Putamen (tissue), 1 donor: ENCODE measurements at places on chromosomes 7 and 10.
A peak's percentile ranks its signal among the peaks of the same experiment; 100 is the strongest.

- peak; percentile 42 for DNase-seq
These were observed 223.7 kb upstream of the HABP2 start for GRCh38 chr10:113329121-113329596.

DNA sequence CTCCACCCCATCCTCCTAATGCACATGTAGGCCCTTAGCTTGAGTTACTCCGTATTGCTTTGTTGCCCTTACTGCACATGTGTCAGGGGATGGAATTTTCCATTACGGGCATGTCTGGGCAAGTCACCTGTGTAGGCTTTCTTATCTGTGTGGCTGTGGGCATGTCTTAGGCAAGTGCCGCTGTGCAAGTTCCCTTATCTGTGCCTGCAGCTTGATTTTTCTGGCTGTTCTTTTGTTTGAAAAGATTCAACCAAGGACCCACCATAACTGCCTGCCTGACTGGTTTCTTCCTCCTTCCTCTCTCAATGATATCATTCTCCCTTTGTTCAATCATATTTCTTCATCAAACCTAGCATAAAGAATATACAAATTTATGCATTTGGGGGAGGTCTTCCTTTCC lies 88.5 kb downstream of the AKR1D1 start:
- DNase-seq: no peak

- no peak for DNase-seq
These were observed 35.6 kb downstream of the ANKMY2 start for GRCh38 chr7:16609842-16610450.

- DNase-seq: no peak
These were observed 236.2 kb upstream of the PITRM1 start for GRCh38 chr10:3408603-3409365.

GRCh38 chr10:21473541-21473940 lies 51.9 kb downstream of the SKIDA1 start:
- no peak for DNase-seq

GRCh38 chr7:70356787-70357328 lies 758.6 kb downstream of the AUTS2 start:
- DNase-seq: no peak

GRCh38 chr7:83794829-83795228 lies 145.9 kb upstream of the SEMA3E start:
- DNase-seq: no peak

GRCh38 chr7:115409682-115410433 lies 488.0 kb downstream of the MDFIC start:
- DNase-seq: no peak

- DNase-seq: no peak
These were observed 27.2 kb downstream of the GRID1 start for GRCh38 chr10:86339226-86339865.

- DNase-seq: no peak
These were observed 21.7 kb downstream of the OPALIN start for GRCh38 chr10:96337106-96337505.

DNA sequence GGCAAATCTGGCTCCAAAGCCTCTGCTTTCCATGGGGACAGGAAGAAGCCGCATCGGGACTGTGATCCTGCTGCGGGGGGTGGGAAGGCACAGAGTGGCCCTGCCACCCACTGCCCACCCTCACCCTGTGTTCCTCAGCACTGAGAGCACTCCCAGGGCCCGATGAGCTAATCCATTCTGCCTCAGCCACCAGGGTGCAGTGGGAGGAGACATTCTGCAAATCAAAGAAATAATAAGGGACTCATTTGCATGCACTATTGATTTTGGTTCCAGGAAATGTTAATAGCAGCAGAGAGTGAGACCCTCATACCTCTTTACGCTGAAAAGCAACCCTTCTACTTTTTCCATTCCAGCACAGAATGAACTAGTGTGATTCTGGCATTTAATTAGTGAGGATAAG lies 572.8 kb downstream of the INHBA start:
- no peak for DNase-seq

DNA sequence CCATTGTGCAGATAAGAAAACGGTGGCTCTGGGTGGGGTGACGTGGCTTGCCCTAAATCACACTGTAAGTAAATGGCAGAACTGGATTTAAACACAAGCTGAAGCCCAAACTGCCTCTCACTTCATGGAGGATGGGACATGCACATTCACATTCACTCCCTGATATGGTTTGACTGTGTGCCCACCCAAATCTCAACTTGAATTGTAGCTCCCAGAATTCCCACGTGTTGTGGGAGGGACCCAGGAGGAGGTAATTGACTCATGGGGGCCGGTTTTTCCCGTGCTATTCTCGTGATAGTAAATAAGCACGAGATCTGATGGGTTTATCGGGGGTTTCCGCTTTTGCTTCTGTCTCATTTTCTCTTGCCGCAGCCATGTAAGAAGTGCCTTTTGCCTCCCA lies 32.4 kb downstream of the CHST15 start:
- no peak for DNase-seq

- no peak for DNase-seq
These were observed 236.4 kb downstream of the COBL start for GRCh38 chr7:51080216-51080615.

DNA sequence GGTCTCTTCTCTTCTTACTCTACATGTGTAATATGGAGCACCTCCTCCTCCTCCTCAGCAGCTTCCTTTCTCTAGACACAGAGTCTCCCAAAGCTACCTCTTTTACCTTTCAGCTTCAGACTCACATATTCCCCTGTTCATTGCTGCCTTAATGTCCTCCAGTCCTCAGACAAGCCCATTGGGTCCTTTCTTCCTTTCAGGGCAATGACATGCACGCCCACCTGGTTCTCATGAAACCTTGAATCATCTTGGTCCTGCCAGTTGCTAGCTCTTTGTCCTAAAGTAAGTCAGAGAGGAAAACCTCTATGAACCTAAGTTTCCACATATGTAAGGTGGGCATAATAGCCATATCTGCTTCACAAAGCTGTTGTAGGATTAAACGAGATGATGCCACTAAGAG lies 227.0 kb downstream of the RPS24 start:
- no peak for DNase-seq

DNA sequence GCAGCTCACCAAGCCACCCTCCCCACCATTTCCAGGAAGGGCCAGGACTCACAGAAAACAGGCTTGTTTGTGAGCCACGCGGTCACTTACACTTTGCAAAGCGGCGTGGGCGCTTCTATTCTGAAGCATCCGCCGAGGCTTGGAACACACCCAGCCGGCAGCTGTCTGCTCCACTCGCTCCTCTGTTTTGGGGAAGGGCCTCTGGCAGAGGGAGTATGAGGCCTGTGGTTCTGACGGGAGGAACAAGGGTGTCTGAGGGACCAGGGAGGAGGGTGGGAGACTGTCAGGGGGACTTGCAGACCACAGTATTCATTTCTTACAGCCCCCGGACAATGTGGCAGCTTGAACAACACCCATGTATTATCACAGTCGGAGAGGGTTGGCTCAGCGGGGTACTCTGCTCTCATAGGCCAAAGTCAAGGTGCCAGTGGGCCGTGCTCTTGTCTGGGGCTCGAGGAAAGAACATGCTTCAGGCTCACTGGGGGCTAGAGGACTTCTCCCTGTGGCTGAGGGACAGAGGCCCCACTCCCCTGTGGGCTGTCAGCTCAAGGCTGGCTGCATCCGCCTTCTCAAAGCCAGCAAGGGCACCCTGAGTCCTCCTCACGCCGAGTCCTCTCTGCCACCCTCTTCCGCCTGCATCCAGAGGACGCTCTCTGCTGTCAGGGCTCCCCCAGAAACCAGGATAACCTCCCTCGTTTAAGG lies 60.4 kb upstream of the FAM20C start:
- no peak for DNase-seq

DNA sequence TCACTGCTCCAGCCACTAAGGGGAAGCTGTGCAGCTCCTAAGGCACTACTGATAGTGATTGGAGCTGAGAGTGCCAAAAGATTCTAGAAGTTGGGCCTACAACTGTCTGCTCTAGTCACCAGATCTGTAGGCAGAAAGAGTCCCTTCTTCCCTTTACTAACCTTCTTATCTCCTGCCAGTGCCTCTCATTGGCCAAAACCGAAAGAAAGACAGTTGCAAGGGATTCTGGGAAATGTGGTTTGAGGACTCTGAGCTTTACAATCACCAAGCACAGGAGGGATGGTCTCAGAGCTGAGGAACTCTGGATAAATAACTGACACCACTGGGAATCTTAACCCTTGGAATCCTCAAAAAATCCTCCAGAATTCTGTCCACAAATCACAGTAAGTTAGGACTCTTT lies 615.8 kb downstream of the CCSER2 start:
- DNase-seq: no peak
